ENCODE measurements at places on chromosomes 3 and 15.

GRCh38 chr3:154122552-154122911 lies 1.3 kb downstream of the ARHGEF26 start:
- DNase-seq, result no peak

GRCh38 chr15:72168131-72168807 lies 29.3 kb downstream of the GRAMD2A start:
- DNase-seq, result no peak

- peak; percentile 36 for DNase-seq
Observed at GRCh38 chr3:99012051-99012450, 110.6 kb upstream of the DCBLD2 start.

- no peak for DNase-seq
Observed at GRCh38 chr3:73490453-73491286, 134.1 kb downstream of the PDZRN3 start.

- no peak for DNase-seq
Observed at GRCh38 chr3:55159711-55160110, 231.9 kb upstream of the LRTM1 start.
